Activated T-helper 1 cell treated with Interleukin-2 at 50 U/mL for 16 hours (primary cell): ENCODE measurements at places on chromosomes 16 and 17.

DNA sequence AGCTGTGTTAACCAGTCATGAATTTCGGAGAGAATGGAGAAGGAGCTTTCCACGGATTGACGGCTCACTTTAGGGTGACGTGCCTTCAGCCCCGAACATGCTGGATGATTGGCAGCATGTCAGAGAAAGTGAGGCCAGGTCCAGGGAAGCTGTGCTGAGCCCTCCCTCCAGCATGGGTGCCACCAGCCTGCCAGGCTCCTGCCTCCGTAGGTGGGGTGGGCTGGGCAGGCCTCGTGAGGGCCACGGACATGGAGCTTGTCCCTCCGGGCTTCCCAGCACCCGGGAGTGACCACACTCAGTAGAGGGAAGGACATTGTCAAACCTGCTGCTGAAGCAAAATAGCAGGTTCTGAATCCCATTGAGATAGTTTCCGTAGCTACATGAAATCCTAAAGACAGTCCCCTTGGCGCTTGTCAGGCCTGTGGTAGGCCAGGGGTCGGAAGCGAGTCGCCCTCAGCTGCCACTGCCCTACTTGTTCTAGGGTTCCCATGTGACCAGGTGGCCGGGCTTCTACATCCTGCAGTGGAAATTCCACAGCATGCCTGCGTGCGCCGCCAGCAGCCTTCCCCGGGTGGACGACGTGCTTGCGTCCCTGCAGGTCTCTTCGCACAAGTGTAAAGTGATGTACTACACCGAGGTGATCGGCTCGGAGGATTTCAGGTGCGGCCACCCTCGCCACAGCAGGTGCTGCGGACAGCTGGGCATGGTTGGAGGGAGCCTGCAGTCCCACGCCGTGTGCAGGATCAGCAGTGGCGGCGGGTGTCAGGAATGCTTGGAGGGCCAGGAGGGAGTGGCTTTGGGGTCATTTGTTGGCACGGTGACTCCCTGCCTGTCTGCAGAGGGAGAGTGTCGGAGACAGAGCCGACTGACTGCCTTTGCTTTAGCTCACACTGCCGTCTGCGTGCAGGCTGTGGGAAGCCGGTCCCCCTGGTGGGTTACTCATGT is 72.3 kb downstream of the SEC14L1 start:
- no peak for DNase-seq

DNA sequence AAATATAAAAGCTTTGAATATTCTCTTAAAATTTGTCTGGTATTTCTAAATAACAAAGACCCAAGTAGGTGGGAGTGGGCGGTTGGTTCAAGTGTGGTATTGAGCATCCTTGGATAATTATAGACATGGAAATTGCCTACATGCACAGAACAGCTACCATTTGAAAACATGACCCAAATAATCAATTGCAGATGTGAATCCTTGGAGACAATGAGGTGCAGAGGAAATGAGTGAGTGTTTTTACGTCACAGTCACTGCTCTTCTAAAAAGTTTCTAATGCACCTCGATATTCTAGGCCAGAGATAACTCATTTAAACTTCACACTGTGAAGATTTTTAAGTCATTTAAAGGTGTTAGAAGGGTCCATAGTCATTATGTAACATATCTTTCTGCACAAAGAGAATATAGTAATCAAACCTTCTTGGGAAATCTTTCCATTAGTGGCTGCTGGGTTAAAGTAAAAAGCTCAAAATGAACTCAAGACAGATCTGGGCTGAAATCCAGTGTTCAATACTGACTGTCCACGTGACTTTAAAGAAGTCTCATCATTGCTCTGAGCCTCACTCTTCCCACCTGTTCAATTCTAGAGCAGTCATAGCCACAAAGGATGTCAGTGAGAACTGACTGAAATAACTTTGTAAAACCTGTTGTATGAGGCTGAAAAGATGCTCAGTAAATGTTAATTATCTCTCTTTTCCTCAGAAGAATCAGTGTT is 144.5 kb downstream of the CDH11 start:
- no peak for DNase-seq

DNA sequence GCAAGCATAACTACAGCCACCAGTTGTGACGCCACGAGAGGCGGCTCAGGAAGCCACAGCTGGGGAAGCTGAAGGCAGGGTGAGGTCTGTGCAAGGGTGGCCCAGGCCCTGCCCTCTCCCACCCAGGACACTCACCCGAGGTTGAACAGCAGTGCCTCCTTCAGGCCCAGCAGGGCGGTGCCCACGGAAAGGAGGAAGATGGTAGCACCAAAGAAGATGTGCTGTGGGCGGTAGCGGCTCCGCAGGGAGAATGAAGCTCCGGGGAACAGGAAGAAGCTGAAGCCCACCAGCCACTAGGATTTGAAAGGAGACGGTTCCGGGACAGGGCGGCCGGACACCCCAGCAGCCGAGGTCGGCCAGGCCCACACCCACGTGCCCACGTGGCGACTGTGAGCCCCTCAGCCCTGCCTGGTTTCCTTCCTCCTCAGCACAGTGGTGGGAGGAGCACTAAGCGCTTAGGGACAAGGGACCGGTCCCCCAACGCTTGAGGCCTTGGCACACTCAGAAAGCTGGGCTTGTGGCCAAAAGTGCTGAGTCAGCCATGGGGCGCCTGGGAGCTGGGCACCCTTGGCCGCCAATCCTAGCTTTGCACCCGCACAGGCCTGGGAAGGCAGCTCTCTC is 11.0 kb downstream of the CYB561 start:
- DNase-seq = peak; percentile 24

DNA sequence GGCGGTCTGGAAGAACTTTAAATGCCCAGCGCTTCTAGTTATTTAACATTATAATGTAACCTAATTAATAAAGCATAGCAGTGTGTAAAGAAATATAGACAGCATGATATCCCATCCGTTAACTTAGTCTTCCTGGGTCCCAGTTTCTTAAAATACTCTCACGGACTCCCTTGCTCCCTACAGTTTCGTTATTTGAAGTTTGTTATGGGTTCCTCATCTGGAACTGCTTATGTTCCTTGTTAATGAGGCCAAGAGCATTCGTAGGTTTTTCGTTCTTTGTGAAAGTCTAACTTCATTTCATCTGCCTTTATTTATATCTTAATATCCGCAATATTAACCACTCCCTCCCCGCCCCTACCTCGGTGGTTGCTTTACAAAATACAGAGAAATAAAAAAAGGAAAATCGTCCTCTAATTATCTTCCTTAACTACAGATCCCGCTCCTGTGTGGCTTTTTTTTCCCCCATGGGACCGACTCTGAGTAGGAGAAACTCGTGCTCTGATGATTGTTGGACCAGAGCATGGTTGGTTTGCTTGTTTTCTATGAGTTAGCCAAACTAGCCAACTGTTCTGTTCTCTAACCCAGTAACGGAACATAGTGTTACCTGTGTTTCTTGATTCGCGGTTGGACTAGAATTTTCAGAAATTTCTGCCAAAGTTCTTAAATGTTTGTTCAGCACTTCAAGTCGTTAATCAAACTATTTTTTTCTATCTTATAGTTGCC is 863 bp downstream of the ADPRM start:
- DNase-seq = no peak

DNA sequence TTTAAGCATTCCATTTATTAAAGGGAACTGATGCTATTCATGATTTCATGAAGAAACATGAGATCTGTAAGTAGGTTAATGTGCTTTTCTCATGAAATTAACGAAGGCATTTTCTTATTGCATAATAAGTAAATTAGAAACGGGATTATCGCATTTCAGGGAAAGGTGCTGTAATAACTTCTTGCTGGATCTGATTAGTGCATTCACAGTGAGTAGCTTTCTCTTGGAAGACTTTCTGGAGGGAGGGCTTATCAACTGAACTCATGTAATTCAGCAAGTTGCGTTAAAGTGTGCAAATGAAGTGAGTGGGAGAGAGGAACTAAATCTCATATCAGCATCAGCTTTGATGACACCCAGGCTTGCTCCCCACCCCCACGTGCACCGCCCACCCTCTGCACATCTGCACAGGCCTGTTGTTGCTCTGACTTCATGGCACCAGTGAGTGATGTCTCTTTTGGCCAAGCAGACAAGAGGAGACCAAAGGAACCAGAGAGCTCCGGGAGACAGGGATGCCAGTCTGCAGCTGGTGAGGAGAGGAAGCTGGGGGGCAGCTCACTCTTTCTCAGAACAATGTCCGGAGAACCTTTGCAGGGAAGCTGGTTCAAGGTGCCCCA is 26.3 kb upstream of the GAS7 start:
- no peak for DNase-seq

- DNase-seq = no peak
Observed at GRCh38 chr16:64712026-64712425, 409.8 kb downstream of the CDH11 start.

- no peak for DNase-seq
Observed at GRCh38 chr17:57235124-57235523, 21.2 kb upstream of the MSI2 start.

DNA sequence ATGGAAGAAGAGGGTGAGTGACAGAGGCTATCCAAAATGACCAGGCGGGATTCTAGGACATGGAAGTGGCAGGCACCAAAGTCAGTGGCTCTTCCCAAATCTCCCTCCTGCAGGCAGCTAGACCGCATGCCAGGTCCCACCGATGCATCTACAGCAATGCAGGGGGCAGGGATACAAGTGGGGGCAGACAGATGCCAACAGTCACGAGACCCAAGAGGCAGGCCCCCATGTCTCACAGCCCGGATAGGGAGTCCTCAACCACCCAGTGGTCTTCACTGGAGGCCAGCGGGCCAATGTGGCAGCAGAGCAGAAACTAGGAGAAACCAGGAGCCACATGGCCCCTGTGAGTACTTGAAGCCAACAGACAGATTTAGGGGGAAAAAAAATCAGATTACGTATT is 20.0 kb downstream of the NPLOC4 start:
- DNase-seq = no peak

DNA sequence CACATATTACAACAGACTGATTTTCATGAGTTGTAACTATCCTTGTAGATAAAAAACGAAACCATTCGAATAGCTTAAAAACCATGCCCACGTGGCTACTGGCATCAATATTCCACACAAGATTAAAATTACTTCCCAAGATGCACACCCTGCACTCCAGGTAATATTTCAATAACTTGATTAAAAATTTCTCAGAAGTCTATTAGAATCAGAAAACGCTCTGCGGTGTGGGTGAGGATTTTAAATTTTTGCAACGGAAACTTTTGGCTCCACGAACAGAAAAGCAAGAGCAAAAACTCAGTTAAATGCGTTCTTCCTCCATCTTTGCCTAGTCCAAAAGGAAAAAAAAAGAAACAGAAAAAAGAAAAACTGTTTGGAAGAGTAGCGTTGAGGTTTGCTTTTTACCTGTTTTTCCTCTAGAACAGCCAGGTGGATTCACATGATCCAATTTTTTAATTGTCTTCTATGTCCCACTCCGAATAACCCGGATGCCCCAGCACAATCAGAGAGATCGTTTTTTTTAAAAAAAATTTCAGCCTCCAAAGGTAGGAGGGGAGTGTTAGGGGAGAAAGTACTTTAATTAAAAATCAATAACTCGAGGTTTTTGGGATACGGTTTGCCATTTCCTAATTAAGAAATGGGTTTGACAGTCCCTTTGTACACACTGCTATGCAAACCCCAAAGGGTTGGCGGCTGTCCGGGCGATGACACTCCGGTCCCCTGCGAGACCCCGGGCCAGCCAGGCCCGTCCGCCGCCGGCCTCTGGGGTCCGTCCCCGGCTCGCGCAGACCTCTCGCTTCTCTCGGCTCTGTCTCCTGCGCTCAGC is 708 bp upstream of the NFAT5 start:
- DNase-seq = no peak

DNA sequence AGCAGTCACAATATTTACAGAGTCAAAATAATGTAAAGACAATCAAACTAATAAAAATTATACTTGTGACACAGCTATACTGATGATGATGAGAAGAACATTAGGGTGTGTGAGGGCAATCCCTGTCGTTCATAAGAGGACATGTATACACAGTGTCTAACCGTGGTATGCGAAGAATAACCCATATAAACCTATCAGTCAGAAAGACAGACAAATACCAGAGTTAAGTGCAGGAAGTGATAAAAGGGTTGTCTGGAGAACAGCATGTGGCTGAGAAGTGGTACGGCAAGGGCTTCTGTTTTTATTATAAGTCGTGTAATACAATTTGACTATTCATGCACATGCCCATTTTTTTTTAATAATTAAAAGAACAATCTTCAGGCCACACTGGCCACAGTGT is 46.7 kb downstream of the LMF1 start:
- DNase-seq = no peak

- DNase-seq = no peak
Observed at GRCh38 chr16:10501016-10501607, 79.3 kb downstream of the EMP2 start.

GRCh38 chr16:81018496-81018895 is 11.5 kb downstream of the CENPN start:
- no peak for DNase-seq

DNA sequence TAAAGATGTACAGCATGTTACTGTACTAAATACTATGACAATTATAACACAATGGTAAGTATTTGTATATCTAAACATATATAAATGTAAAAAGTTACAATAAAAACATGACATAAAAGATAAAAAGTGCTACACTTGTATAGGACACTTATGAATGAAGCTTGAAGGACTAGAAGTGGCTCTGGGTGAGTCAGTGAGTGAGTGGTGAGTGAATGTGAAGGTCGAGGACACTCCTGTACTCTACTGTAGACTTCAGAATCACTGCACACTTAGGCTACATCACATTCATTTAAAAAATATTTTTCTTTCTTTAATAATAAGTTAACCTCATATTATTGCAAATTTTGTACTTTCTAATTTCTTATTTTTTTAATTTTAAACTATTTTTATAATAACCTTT is 1476.7 kb upstream of the CDH8 start:
- no peak for DNase-seq

- no peak for DNase-seq
Observed at GRCh38 chr16:22397464-22397863, 23.0 kb upstream of the CDR2 start.

- no peak for DNase-seq
Observed at GRCh38 chr17:76250141-76250540, 9.8 kb upstream of the RNF157 start.

DNA sequence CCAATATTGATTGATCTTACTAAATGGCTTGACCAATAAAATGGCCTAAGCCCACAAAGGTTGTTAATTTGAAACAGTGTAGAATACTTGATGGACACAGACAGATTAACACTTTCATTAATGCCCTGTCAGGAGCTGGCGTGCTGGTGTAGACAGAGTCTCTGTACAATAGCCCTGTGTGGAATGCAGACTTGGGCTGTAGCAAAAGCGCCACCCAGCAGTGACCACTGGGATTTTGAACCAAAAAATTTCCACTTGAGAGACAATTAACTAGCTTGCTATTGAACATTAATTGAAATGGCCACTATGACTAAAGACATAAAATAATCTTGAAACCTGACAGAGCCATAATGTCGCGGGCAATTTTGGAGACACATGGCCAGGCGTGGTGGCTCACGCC is 19.7 kb upstream of the GUCY2D start:
- no peak for DNase-seq

- no peak for DNase-seq
Observed at GRCh38 chr17:6427279-6427781, 7.6 kb downstream of the AIPL1 start.

DNA sequence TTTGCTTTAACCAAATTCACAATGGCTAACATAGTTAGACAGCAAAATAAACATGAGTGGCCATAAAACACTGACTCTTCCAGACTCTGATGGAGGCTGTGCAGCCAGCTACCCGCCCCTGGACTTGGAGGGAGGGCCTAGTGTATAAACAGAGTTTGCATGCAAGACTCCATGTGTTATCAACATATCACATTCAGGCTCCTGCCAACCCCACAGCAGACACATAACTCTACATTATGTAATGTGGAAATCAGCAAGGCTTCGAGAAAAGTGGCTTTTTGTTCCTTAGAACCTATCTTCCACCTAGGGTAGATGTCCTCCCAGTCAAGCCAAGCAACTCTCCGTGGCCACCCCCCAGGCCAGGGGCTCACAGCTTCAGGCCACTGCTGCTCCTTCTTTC is 19.3 kb upstream of the SOX9 start:
- no peak for DNase-seq
